H4 (cell line): ENCODE measurements at places on chromosomes 1 and 21. TPM values are rescaled to one million over a fixed set of nuclear protein-coding genes. Genes with fewer than 3 reads are reported as not detected.

PSMD4 gene
- 319 TPM in 2 replicates for total RNA-seq

ZSCAN20 gene
- 2.9 and 3.8 TPM in 2 replicates for total RNA-seq

SERPINC1 gene
- not detected in 2 replicates for total RNA-seq

ZBTB21 gene
- 12.8 and 16.0 TPM in 2 replicates for total RNA-seq

RXRG gene
- total RNA-seq = not detected in 2 replicates

VWA5B1 gene
- total RNA-seq = not detected in 2 replicates

KDM5B gene
- total RNA-seq = 27.6 and 38.1 TPM in 2 replicates

SNX7 gene
- total RNA-seq = 55.8 and 63.5 TPM in 2 replicates

S100A14 gene
- total RNA-seq = not detected in 2 replicates

TTC3 gene
- 67.4 and 71.9 TPM in 2 replicates for total RNA-seq

CFAP126 gene
- total RNA-seq = not detected in 2 replicates

LIN28A gene
- not detected in 2 replicates for total RNA-seq

PTPRC gene
- 0.14 TPM in 1 of 2 replicates, not detected in the other for total RNA-seq

DNA sequence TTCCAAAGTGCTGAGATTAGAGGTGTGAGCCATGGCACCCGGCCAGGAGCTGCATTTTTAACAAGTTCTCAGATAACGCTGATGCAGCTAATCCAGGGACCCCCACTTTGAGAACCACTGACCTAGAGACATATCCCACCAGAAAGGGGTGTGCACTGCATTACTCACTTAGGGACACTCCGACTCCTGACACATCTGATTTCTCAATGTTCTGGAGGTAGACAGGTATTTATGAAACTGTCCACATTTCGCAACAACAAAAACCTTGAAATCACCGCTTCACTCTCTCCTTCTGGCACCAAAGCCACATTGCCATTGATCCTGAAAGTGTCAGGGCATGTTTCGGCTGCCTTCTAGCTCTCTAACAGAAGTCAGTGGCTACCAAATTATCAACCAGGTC is 23.2 kb upstream of the CAMTA1 start:
- DNase-seq = no peak

- no peak for DNase-seq
These were observed 30.2 kb upstream of the RNF187 start for GRCh38 chr1:228457017-228457395.

- DNase-seq = no peak
These were observed 19.0 kb downstream of the FOXO6 start for GRCh38 chr1:41380195-41380594.

DNA sequence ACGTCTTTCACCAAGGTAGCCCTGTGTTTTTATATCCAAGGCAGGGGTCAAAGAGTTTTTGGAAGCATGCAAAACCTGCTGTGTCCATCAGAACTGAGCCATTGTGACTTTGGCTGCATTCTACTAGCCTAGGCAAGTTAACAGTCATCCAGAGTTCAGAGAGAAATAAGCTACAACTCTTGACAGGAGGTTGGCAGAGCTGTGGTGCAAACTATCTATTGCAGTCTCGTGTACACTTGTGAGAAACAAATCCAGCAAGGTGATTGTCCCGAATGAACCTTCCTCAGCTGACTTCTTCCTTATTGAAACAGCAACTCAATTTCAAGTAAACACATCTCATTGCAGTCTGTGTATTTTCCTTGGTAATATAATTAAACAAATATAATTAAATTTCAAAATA is 124.5 kb downstream of the NCAM2 start:
- no peak for DNase-seq

DNA sequence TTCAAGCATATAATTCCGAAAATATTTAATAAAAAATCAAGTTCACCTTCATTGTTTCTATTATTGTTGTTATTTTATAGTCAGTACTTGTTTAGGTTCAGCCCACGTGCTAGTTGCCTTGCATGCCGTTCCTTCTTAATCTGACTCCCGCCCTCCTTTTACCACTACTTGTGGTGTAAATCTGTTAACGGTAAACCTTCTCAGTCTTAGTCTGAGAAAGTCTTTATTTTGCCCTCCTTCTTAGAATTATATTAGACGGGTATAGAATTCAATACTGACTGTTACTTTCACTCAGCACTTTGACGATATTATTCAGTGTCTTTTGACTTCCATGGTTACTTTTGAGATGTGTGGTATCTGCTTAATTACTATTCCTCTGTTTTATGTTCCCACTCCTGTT is 104.8 kb downstream of the RGL1 start:
- DNase-seq = no peak

DNA sequence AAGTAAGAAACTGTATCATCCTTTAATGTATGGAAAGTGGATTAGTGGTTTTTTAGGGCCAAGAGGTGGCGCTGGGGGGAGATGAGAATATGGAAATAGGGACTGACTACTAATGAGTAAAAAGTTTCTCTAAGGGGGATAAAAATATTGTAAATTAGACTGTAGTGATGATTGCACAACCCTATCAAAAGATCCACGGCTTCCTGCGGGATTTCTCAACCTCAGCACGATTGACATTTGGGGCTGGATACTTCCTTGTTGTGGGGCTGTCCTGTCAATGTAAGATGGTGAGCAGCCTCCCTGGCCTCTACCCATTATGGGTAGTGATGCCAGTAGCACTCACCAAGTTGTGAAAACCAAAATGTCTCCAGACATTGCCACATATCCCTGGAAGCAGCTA is 36.0 kb upstream of the PRDM2 start:
- no peak for DNase-seq

GRCh38 chr1:228695015-228695955 is 40.0 kb upstream of the RHOU start:
- DNase-seq = peak; percentile 15

DNA sequence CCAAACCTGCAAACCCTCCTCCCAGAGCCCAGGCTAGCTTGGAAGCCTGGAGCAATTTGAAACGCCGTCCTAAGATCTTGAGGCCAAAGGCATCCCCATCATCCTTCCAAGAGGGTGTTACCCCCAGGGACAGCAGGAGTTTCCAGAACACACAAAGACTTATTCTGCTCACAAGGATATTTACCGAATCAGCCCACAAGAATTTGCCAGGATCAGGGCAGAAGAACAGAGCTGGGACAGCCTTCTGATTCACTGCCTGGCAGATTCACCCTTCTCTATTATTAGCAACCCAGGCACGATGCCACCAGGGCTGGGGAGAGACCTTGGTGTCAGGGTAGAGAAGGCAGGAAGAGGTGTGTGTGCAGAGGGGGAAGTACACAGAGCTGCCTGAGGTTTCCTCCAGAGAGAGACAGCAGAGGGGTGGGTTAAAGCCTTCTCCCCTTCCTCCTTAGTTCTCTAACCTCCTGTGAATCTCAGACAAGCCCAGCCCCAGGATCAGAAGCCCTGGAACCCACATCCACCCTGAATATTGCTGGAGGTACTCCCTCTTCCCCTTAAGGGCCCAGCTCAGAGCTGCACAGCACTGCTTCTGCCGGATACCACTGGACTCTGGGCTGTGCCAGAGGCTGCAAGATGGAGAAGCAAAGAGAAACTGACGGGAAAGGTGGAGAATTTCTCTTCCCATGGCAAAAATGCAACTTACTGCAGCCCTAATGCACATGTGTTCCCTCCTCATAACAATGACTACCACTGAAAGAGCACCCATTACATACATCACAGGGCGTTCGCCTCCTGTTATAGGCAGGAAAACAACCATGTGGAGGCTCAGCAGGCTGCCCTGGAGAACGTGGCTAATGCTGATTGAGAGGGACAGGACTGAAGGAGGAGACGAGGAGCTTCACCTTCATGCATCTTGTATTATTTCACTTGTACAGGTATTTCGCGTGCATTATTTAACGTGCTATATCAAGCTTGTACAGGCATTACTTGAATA is 61.8 kb downstream of the ITPKB start:
- no peak for DNase-seq

- no peak for DNase-seq
These were observed 13.8 kb downstream of the CLDN14 start for GRCh38 chr21:36466061-36466511.

- DNase-seq = no peak
These were observed 607.8 kb upstream of the ADGRL2 start for GRCh38 chr1:81192647-81193642.

GRCh38 chr1:195709821-195710220 is 898.4 kb downstream of the KCNT2 start:
- DNase-seq = no peak

- DNase-seq = no peak
These were observed 9.2 kb downstream of the ATP13A2 start for GRCh38 chr1:17002524-17002902.

DNA sequence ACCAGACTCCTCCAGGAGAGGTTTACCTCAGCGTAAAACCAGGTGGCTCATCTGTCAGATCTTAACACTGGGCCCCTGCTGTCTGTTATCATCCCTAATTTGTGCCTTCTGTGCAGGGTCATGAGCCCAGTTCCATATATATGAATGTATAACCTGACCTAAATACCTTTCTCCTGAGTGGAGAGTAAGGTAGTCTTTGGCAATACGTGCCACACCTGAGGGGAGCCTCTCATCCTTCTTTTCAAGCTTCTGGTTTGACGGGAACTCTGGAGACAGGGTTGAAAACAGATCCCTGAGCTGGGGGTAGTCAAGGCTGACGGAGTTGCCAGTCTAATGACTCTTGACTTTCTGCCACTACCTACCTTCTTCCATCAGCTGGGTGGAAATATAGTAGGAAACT is 4.1 kb downstream of the SFT2D2 start:
- no peak for DNase-seq

GRCh38 chr1:206782448-206782847 is 10.2 kb upstream of the IL10 start:
- no peak for DNase-seq

DNA sequence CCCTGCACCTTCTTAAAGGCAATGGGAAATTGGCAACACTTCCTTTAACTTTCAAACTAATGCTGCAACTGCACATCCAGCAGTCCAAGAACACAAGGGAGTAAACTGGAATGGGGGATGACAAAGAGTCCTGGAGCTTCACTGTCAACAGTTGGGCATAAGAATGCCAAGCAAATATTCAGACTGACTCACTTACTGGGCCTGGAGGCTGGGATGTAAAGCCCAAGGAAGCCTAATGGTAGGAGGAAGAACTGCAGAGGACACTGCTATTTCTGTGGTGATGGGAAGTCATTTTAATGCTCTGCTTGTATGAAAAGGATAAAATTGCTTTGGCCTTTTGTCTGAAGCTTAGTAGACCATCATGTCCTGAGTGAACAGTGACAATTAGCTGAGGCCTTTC is 15.7 kb upstream of the DMRTA2 start:
- no peak for DNase-seq

DNA sequence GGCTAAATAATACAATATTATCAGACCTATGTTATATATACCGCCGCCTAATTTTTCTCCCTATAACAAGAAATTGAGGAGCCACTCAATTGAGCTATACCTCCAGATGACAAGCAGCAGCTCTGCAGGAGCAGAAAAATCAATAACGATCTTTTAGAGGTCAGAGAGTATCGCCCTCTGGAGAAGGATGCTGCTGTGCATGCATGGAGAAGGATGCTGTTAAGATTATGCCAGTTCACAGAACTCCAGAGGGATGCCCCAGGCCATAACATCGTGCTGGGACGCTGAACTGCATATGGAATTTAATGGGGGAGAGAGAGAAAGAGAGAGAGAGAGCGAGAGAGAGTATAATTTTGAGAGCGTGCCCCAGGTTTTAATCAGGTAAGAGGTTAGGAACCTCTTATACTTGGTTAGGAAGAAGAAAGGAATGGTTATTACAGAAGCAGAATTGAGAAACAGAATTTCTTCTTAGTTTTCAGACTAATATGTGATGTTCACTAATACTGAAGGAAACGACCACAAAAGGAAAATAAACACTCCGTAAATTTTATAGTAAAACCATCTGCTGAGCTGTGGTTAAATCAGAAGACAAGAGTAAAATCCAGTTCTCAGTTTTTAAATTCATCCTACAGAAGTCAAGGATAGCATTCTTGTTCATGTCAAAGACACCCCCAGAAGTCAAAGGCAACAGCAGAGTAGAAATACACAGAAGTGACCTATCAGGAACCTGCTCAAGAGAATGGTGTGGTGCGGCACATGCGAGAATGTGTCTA is 111.1 kb downstream of the SMYD2 start:
- no peak for DNase-seq

DNA sequence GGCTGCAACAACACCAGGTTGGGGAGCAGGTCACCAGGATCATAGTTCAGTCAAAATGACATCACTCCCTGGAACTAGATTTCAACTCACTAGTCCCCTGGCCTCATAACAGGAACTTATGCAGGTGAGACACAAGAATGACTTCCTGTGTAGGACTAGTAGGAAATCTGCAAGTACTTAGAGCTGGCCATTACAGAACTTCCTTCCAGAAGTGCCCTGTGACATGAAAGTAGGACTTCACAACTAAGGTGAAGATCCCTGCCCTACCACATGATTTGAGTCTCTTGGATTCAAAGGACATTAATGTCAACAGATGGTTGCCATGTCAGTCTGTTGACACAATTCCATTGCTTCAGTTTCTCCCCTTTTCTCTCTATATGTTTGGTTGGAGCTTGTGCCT is 223.1 kb downstream of the RPS6KC1 start:
- DNase-seq = no peak

DNA sequence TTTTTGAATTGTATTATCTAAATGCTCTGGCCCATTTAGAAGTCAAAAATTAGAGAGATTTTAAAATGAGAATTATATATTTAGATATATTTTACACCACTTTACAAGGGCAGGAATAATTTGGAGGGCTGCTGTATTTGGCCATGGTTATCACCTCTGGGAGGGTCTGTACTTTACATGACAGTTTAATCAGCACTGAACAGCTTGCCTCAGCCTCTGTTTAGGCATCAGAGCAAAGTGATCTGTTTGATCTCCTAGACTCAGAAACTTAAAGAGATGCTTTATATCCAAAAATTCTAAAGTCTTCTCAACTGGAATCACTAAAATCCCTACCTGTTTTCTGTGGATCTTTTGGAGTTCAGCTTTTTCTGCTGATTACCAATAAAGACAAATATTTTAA is 5.4 kb upstream of the SPTA1 start:
- no peak for DNase-seq

GRCh38 chr1:184693011-184693410 is 61.6 kb downstream of the EDEM3 start:
- no peak for DNase-seq

DNA sequence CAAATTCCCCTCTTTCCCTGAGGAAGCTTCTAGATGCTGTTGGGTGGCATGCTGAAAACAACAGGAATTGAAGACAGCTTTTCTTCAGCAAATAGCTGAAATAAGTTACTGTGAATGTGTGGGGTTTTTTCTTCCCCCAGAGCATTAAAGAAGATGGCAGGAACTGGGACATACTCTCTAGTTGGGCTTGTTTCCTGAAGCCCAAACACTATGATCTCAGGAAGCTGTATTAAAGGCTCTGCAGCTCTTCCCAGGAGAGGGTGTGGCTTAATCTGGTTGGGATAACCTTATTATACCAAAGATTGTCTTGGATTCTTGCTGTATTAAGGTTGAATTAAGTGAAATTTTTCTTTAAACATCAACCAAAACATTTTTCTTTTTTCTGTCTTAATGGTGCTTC is 64.9 kb upstream of the LMO4 start:
- DNase-seq = no peak

DNA sequence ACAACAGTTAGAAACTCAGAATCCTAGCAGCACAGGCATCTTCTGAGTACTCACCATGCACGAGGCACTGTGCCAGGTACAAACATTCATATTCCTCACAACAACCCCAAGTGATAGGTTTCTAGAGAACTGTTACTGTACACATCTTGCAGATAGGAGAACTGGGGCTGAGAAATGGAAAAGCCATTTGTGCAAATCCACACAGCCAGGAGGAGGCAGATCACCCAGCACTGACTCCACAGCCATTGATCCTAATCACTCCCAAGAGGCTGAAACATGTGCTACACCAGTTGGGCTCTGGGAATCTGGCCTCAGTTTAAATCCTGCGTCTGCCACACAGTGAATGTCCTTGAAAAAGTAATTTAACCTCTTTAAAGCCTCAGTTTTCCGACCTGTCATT is 151.0 kb downstream of the ST6GALNAC5 start:
- no peak for DNase-seq

- no peak for DNase-seq
These were observed 54.7 kb upstream of the GREM2 start for GRCh38 chr1:240666568-240667198.
